DMS79 (cell line): ENCODE measurements at places on chromosomes 12 and 14.

DNA sequence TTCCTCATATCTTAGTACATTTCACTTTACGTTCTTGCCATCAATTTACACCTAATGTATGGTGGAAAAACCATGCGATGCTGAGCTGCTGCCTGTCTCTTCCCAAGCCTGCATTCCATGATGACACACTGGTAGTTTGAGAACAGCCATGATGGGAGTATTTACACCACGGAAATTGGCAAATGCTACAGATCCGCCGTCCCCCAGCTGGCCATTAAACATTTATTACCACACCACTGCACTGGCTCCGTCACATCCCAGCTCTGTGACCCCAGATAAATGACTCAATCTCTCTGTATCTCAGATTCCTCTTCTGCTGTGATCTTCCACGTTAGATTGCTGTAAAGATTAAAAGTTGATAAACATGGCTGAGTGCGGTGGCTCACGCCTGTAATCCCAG lies 13.9 kb downstream of the ESRRB start:
- no peak for DNase-seq

GRCh38 chr14:67526676-67527459 lies 6.2 kb upstream of the PLEKHH1 start:
- DNase-seq = peak; percentile 63

GRCh38 chr12:108196921-108197320 lies 67.8 kb downstream of the WSCD2 start:
- no peak for DNase-seq

- DNase-seq = peak; percentile 67
Observed at GRCh38 chr14:93951635-93952540, 24.5 kb downstream of the ASB2 start.

DNA sequence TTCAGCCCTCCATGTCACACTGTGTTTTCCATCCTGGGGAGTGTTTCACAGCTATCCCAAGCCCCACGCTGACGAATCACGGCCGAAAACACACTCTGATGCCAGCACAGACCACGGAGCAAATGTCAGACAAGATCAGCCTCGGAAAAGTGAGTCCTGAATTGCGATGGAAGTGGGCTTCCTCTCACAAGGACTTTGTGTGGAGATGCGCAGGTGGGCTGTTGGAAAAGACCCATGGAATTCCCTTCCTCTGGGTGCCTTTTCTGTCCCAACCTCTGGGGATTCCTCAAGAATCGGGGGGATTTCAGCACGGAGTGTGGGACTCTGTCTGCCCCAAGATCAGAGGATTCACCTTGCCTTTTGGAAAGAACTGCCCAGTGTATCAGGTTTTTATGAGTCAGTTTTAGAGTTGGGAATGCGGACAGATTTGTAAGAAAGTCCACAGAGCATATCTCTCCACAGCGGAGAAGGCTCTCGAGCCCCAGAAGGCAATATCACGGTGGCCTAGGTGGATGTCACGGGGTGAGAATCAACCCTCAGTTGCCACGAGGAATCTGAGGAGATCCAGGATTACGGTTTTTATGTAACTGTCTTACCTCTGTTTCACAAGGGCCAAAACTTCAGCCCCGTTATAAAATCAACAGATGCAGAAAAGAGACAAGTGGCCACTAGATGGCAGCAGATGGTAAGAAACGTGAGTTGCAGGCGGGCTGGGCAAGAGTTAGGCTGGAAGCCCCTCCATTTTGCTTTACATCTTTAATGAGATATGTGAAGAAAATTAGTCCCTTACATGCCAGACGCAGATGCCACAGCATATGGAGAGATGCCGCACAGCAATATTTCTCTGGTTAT lies 201.9 kb downstream of the DAD1 start:
- peak; percentile 15 for DNase-seq

DNA sequence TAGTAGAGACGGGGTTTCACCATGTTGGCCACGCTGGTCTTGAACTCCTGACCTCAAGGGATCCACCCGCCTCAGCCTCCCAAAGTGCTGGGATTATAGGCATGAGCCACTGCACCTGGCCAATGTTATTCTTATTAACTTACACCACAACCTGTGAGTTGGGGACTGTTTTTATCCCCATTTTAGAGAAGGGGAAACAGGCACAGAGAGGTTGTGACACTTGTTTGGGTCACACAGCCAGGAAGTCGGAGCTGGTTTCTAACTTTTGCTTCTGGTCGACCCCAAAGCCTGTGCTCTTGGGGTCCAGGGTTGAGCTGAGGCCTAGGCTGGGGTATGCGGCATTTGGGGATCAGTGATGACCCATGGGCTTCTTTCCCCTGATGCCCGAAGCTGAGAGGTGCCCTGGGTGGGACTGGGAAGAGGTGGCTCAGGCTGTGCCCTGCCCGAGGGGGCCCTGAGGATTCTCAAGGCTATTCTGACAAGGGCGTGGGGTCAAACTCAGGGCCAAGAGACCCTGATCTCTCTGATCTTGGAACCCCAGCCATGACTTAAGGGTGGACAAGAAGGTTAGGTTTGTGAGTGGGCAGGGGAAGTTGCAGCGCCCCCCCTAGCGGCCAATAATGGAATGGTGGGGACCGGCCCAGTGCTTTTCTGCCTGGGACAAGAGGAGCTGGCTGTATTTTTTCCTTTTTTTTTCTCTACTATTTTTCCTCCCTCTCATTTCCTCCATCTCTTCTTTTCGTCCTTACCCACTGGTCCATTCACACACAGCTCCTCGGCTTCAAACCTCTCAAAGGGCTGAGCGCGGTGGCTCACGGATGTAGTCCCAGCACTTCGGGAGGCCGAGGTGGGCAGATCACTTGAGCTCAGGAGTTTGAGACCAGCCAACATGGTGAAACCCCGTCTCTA lies 3.0 kb downstream of the SDSL start:
- no peak for DNase-seq

DNA sequence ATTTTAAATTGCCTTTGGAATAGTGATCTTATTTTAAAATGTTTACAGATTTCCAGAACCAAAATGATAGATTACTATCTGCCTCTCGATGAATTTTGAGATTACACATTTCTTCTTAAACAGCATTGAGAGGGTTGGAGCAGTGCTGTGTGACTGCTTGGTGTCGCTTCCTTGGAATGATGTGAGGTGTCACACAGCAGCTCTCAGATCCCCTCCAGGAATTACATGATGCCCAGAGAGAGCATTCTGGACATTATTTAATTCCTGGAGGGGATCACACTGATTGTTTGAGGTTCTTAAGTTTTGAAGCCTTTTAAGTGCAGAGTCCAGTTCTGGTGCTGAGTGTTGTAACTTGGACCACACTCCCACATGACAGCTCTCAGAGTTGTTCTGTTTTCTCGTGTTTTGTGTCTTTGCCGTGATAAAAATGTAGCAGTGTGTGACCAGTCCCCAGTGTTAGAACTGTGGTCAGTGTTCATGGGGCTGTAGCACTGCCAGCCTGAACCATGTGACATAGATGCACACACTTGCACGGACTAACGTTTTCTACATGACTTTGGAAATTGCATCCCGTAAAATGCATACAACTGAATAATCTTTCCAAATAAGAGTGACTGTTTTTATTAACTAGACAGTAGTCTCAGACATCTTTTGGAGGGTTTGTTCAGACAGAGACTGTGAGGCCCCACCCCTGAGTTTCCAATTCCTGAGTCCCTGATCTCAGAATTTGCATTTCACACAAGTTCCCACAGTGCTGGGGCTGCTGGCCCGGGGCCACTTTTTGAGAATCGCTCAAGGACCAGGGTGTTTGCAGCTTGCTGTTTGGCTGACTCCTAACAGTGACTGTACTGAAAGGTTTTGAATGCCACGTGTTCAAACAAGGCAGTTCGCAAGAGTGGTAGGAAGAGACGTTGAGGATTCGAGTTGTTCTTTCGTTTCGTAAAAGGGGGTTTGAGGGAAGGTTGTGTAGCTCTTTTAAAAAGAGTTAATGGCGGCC lies 26.0 kb downstream of the XRCC3 start:
- peak; percentile 44 for DNase-seq

DNA sequence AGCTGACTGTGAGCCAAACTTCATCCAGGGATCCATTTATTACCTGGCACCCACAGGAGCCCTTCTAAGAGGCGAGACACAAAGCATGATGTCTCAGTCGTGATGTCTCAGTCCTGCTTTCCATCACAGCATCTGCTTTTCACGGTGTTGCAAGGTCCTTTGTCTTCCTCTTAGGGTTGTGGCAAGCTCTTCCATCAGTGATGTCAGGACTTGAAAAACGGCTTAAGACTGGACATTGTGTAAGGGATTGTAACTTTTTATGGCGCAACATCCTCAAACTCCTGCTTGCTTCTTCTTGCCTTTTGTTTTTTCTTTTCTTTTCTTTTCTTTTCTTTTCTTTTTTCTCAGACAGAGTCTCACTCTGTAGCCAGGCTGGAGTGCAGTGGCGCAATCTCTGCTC lies 586.5 kb upstream of the TMEM132C start:
- no peak for DNase-seq

- no peak for DNase-seq
Observed at GRCh38 chr12:46126050-46126727, 135.8 kb upstream of the SCAF11 start.

DNA sequence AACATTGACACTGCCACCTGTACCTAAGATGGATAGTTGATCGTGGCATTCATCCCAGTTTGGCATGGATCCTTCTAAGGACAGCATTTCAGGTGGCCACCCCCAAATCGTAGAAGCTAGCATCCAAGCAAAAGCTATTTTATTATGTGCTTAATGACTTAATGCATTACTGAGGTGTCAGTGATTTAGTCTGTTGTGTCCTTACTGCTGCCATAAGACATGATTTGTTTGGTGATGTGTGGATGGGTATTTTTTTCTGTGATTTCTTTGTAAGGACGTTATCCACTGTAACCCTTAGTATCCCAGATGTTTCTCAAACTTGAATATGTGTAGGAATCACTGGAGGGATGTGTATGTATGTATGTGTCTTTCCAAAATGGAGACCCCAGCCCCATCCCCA lies 81.2 kb upstream of the EVL start:
- no peak for DNase-seq

GRCh38 chr14:53331247-53331646 lies 178.1 kb upstream of the DDHD1 start:
- no peak for DNase-seq

GRCh38 chr14:58707949-58708348 lies 70.2 kb downstream of the DACT1 start:
- no peak for DNase-seq

DNA sequence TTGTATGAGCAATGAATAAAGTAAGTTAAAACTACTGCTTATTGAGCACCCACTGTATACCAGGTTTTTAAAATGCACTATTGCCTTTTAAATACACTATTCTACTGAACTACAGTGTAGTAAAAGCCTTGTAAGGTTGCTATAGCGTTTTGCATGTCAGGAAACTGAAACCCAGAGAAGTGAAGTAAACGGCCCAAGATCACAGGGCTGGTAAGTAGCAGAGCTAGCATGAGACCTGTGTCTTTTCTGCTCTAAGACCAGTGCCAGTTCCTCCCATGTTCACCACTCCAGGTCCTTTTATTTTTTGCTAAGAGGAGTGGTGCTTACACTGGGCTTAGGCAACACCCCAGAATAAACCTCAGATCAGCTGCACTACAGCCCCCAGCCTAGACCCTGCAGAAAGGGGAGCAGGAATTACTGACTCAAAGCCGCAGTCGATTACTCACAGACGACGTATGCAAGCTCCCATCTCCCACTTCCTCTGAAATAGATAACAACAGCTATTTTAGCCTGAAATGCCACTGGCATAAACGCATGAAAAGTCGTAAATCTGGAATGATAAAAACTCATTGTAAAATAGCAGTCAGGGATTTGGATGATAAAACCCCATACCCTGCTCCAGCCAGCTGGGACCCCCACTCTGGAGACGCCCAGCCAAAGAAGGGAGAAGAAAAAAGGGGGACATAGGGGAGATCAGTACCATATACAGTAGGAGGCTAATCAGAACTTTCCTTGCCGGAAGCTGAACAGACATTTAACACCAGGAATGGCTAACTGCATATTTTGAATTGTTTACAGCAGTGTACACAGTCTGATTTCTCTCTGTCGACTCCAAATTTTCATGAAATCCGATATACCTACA lies 108.3 kb downstream of the NUAK1 start:
- no peak for DNase-seq

GRCh38 chr12:3186546-3187215 lies 109.5 kb downstream of the TSPAN9 start:
- peak; percentile 78 for DNase-seq

GRCh38 chr12:96398424-96399119 lies 1.7 kb downstream of the CDK17 start:
- no peak for DNase-seq

DNA sequence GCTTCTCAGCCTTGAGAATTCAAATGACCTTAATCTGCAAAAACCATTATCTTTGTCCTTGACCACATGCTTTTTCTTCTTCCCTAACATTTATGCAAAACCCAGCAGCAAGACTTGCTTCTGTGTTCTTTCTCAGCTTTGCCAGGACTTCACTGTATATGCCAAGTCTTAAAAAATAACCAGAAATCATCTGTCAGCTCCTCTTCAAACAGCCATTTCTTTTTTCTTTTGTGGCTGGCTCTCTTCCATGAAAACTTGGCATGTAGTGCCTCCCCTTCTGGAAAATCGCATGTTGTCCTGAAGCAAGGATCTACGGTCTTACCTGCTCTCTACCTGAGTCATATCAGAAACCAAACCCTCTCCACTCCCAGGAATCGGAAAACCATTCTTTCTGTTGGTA lies 364.9 kb downstream of the RPS29 start:
- DNase-seq = no peak

- no peak for DNase-seq
Observed at GRCh38 chr14:70317969-70318634, 41.4 kb downstream of the COX16 start.

GRCh38 chr12:109057376-109057775 lies 5.0 kb downstream of the USP30 start:
- no peak for DNase-seq

GRCh38 chr12:115598871-115599811 lies 678.4 kb downstream of the MED13L start:
- DNase-seq = peak; percentile 95

- no peak for DNase-seq
Observed at GRCh38 chr12:7503686-7504415, at the start of gene CD163. Gene CD163 (minus strand): TSS chr12:7503777. CDS start chr12:7503690, 87 bp downstream.

DNA sequence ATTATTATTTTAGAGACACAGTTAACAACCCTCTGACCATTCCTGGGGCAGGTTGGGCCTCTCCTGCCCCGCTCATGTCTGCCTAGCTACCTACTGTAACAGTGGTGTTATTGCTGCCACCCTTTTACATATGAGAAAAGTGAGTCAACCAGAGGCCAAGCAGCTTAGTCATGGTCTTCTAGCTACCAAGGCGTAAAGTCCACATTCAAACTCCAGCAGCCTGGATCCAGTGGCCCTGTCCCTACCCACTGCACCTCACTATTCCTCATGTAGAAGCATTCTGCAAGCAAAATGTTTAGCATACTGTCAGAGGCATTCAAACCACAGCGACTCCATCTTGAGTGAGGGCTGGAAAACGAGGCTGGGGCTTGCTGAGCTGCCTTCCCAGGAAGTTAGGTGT lies 95.8 kb downstream of the SLC15A4 start:
- no peak for DNase-seq

DNA sequence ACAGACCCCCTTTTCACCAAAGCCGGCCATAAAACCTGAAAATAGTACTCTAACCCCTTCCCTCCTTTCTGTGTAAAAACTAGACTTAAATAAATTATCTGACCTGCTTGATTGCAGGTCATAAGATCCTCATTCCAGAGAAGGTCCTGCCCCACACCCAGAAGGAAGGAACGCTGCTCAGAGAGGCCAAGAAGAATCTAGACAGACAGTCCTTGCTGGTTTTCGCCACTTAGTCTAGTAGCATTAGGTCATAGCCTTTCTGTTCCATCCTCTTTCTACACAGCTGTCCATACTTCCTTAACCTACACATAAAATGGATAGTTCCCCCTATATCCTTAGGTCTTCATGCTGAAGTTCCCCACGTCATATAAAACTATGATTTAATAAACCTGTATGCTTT lies 83.7 kb upstream of the IGF1 start:
- no peak for DNase-seq
